ENCODE measurements at places on chromosomes 5 and 9.

DNA sequence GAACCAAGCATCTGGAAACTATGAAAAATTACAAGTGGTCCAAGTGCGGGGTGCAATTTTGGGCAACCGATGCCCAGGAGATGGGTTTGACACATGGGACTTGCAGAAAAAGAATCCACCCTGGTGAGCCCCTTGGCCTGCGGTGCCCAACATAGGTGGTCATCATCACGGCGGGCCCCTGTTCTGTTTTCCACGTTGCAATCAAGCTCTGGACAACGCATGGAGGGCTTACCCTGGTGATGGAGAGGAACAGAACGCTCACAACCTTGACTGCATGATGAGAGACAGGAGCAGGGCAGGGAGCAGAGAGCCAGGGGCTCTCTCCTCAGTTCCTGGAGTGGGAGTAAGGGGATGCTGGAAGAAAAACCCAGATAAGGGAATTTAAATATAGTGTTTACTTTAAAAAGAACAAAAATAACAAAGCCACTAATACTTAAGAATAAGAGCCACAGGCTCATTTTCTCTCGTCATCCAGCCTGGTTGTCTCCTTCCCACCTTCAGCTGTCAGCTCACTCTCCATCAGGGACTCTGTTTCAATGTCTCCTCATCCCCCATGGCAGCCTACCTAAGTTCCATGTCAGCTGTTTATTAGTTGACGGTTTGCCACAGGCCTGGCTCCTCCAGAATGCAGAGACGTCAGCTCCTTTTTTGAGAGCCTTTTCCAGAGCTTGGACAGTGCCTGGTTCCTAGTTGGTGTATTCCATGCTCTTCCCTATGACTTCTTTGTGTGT lies 172.1 kb downstream of the GADD45G start:
- DNase-seq: no peak

DNA sequence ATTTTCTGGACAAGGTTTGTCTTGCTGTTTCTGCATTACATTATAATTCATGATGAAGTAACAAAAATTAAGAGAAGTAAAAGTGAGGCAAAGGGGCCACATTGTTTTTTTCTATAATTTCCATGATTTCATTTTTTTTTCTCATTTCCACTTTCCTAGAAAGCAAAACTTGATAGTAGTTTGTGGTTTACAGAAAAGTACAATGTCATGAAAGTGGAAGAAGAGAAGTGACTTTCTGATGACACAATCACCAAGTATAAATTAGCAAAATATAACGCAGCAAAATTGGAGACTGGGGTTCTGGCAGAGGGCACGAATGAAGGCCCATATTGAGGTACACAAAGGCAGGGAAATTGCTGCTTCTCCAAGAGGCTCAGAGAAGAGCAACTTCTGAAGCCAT lies 5.0 kb upstream of the IFNA14 start:
- DNase-seq: no peak

DNA sequence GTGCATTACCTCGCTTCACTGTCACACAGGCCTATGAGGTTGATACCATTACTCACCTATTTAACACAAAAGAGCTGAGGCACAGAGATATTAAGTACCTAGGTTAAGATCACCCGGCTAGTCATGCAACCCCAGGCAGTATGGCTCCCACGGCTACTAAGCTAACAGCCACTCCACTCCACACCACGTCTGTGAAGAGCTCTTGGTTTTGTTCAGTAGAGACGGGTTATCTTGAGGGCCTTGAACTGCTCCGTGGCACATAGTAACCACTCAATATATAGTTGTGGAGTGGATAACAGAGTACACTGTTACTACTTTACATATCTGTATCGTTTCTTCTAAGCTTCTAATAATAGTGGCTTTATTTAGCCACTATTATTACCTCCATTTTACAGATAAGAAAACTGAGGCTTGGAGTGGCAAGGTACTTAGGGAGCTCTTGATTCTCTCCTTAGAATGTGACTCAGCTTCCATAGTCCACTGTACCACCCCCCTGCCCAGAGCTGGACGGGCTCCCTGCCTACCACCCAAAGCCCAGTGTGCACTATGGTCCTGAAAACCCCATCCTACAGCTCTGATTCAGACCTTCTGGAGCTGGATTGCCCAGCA lies 1.0 kb upstream of the CORO2A start:
- no peak for DNase-seq

DNA sequence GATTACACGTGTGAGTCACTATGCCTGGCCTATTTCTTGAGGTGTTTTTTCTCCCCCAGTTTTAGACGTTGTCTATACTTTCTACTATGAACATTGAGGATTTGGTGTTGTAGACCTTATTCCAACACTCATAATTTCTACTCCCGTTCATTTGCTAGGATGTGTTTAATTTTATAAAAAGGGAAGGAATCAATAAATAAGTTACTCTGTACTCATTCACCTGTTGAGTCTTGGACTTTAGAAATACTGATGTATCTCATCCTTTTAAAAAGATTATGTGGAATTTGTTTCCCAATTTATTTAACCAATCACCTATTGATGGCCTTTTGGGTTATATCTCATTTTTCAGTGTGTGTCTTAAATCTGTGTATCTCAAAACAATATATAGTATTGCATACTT lies 3.2 kb downstream of the CDK7 start:
- no peak for DNase-seq

DNA sequence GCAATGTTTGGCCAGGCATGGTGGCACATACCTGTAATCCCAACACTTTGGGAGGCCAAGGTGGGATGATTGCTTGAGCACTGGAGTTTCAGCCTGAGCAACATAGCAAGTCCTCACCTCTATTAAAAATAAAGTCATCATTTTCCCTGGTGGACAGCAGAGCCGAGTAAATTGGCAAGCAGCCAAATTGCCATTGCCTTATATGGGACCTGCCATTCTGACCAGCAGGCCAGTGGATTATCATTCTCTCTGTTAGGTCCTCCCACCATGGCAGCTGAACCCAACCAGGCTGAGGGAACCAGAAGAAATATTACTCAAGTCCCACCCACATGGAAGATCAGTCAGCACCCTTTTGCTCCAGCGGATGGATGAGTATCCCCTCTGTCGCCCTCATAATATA lies 1829.9 kb downstream of the EFNA5 start:
- no peak for DNase-seq

GRCh38 chr5:139116100-139116655 lies 82.0 kb downstream of the SIL1 start:
- no peak for DNase-seq

DNA sequence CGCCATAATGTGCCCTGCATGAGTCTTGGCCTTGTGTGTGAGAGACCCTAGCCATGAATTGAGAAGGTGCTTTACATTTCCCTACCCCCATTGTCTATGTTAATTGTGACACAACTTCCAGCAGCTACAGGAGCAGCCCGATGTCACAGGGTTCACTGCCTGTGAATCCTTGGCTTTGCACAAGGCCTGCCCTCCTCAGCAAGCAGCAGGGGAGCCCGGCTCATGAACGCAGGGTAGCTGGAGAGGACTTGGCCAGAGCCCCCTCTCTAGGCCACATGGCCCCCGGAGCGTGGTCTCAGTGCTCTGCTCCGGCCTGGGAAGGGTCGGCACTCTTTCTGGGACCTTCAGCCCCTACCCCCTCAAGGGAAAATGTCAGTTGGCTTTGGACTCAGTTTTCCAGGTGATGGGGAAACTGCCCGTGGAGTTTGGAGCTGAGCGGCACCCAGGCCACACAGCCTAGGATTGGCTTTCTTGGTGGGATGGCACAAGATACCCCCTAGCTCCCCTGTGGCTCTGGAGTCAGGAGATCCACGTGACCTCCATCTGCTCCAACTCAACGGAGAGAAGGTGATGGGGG lies 160.8 kb downstream of the DAB2IP start:
- DNase-seq: no peak

- no peak for DNase-seq
Measured at GRCh38 chr5:178538741-178539229, 51.4 kb downstream of the COL23A1 start.

DNA sequence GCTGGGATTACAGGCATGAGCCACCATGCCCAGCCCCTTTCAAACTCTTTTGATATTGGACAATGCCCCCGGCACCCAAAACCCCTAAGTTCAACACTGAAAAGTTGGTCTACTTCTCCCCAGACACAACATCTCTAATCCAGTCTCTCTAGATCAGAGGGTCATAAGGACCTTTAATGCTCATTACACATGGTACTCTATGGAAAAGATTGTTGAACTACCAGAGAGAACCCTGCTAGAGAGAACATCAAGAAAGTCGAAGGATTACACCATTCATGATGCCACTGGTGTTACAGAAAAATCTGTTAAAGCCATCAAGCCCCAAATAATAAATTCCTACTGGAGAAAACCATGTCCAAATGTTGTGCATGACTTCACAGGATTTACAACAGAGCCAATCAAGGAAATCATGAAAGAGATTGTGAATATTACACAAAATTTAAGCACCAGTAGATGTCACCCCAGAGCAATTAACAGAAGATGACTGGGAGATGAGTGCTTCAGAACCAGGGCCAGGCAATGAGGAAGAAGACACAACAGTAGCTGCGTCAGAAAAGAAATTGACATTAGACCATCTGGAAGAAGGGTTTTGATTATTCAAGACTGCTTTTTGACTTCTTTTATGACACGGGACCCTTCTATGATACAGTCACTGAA lies 28.3 kb upstream of the NIPAL4 start:
- DNase-seq: peak; percentile 55

- DNase-seq: no peak
Measured at GRCh38 chr9:87554976-87555375, 57.3 kb downstream of the DAPK1 start.

DNA sequence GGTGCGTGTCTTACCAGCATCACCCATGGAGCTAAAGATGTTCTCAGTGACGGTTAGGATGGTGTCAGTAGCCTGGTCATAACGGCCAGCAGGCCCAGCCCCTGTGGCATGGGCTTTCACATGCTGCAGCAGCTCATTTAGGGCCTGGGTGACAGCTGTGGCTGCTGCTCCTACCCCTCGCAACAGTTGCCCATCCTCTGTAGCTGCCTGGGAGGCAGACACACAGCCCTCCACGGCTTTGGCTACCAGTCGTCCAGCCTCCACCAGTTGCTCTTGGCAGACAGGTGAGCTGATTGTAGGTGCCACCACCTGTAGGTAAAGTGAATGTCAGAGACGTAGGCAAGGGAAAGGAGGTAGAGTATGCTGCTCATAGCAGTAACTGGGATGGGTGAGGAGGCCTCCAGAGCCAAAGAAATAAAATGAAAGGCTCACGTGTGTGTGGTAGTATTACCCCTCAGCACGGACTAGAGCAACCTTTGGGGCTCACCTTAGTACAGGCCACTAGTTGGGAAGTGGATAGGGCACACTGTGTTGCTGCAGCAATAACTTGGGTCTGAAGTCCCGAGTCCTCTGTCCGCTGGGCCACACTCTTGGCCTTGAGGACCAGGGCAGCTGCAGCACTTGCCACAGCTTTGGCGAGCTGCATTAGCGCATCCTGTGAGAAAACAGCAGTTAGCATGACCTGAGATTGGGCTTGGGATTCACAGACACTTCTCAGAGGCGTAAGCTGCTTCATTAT lies 14.7 kb downstream of the TLN1 start:
- DNase-seq: no peak

GRCh38 chr9:135878528-135879236 lies 28.7 kb downstream of the CAMSAP1 start:
- no peak for DNase-seq

DNA sequence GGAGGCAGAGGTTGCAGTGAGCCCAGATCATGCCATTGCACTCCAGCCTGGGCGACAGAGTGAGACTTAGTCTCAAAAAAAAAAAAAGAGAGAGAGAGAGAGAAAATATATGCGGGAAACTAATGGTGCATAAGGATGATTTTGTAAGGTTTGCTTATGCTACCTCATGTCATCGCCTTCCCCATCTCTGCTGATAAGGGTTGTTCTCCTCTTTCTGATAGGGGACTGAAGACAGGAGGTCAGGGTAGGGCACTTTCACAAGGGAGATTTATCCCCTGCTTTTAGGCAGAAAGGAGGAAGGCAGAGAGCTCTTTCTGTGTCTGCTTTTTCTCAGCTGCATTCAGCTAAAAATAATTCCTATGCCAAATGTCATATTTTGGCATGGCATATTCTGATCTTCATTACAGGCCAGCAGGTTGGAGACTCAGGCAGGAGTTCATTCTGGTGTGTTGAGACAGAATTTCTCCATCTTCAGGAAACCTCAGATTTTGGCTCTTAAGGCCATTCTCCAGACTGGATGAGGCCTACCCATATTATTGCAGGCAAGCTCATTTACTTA lies 220.2 kb downstream of the AUH start:
- no peak for DNase-seq

DNA sequence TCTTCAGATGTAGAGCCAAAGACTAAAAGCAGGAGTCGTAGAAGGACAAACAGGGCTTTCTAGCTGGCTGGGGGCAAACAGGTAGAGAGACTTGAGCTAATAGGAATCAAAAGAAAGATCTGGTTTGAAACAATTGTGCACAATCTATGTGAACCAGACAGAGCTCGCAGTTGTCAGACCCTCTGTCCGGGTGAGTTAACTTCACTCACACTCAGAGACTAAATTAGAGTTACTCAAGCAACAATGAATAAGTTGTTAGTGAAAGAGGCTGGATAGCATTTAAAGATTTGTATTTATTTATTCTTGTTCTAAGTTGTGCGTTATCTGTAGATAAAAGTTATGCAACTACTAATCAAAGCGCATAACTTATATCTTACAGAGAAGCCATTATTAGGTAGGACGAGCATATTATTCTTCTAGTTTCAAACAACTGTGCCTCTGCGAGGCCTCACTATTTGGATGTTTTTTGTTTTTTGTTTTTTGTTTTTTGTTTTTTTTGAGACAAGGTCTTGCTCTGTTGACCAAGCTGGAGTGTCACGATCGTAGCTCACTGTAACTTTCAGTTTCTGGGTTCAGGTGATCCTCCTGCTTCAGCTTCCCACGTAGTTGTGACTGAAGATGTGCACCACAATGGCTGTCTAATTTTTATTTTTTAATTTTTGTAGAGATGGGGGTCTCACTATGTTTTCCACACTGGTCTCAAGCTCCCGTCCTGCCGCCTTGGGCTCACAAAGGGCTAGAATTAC lies 13.2 kb upstream of the LNPEP start:
- DNase-seq: no peak

DNA sequence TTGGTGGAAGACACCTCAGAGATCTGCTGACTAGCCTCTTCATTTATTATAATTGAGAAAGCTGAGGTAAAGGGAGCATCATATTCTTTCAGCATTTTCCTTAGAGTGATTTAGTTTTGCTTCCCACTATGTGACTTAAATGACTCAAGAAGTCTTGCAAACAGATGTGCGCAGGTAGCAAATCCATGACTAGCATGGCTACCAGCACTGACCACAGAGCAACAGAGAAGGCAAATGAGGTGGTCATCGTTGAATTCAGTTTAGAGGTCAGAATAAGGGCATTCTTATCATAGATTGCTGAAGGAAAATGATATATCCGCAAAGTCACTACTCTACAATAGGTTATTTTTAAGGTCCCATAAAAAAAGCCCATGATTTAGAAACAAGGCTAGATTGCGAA lies 162.2 kb downstream of the PIK3R1 start:
- DNase-seq: no peak

DNA sequence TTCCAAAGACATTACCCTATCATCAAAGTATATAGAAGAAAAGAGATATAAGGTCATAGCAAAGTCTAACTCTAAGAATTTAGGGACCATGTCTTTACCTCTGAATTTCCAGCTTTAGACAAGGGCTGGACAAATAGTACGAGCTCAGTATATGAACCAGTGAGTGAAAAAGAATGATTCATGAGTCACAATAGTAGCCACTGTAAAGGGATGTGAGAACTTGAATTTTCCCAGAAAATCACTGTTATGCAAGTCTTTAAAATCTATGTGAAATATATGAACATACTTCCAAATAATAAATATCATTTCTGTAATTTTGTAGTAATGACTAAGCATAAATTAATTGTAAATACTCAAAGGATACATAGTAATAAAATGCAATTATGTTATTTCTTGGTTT lies 305.9 kb upstream of the PRR16 start:
- no peak for DNase-seq
